ENCODE measurements at places on chromosomes 2 and 18. TPM values are rescaled to one million over a fixed set of nuclear protein-coding genes. Genes with fewer than 3 reads are reported as not detected.

Gene IL36A
- not detected for polyA plus RNA-seq

Gene LRRTM4
- not detected for polyA plus RNA-seq

Gene POTEC
- not detected for polyA plus RNA-seq

Gene MYL1
- not detected for polyA plus RNA-seq

Gene SCN7A
- polyA plus RNA-seq: 7.0 TPM

Gene ZNF396
- polyA plus RNA-seq: 0.78 TPM

Gene MGAT4A
- not detected for polyA plus RNA-seq

Gene ARHGAP28
- 38.2 TPM for polyA plus RNA-seq

Gene AFF3
- polyA plus RNA-seq: 17.9 TPM

Gene PROKR1
- not detected for polyA plus RNA-seq

GRCh38 chr2:109457794-109458193 lies 156.0 kb downstream of the SEPTIN10 start:
- no peak for DNase-seq

DNA sequence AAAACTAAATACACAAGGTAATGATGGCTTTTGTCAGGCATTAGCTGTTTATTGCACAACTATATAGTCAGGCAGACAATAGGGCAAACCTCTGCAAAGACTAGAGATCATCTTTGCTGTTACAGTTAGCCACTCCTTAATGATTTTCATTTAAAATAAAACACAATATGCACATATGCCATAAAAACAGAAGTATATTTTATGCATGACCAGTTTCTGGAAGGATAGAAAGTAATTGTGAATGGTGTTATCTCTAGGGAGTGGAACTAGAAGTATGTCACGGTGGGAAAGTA lies 102.0 kb downstream of the CHN1 start:
- DNase-seq: no peak

DNA sequence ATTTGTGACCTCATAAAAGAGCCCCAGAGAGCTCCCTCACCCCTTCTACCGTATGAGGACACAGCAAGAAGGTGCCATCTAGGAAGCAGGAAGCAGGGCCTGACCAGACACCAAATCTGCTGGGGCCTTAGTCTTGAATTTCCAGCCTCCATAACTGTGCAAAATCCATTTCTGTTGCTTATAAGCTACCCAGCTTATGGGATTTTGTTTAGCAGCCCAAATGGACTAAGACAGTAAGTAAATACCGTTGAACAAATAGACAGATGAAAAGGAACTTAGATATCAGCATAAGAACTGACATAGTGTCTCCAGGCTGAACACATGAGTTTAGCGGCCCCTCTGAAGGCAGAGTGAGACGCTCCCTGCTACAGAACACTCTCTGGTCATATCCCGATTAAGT lies 130.9 kb downstream of the UXS1 start:
- no peak for DNase-seq

DNA sequence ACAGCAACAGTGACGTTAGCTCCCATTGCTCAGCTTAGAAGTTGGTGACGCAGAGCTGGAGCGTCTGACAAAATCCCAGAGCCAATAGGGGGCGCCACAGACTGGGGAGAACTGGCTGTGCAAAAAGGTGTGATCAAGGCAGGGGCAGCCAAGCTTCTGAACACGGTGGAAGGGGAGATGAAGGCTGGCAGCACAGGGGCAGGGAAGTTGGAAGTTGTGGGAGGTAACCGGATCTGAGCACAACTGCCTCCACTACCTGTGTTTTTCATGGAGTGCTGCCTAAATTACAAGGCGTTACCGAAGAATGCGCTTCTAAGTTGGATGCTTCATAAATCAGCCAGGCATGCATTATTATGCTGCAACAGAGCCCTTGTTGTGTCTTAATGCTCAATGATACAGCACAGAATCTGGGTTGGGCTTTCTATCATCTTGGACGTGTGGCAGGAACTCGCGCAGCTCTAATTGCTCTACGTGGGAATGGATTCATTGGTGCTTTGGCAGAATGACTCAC lies 370.0 kb downstream of the SLC4A3 start:
- no peak for DNase-seq

- DNase-seq: no peak
Measured at GRCh38 chr2:164073101-164074074, 337.6 kb upstream of the FIGN start.

DNA sequence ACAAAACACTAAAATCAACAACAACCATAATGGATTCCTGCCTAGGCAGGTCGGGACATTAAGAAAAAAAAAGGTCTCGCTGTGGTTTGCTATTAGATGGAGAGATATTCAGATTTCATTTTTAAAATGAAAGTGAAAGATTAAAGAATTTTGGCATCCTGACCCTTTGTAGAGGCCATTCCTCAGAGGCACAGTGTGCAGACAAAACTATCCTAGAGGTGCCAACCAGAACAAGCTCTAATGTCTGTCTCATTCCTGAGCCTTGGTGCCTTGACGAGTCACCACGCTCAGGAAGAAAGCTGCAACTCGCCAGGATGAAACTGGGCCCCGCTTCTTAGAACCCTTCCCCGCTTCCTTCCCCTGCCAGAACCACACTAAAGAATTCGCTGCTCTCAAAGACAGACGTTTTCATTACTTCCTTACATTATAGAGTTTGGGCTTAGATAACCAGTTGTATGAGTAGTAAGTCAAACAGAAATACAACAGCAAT lies 156.0 kb downstream of the TGIF1 start:
- no peak for DNase-seq

GRCh38 chr2:16049406-16049805 lies 109.1 kb downstream of the MYCN start:
- no peak for DNase-seq

DNA sequence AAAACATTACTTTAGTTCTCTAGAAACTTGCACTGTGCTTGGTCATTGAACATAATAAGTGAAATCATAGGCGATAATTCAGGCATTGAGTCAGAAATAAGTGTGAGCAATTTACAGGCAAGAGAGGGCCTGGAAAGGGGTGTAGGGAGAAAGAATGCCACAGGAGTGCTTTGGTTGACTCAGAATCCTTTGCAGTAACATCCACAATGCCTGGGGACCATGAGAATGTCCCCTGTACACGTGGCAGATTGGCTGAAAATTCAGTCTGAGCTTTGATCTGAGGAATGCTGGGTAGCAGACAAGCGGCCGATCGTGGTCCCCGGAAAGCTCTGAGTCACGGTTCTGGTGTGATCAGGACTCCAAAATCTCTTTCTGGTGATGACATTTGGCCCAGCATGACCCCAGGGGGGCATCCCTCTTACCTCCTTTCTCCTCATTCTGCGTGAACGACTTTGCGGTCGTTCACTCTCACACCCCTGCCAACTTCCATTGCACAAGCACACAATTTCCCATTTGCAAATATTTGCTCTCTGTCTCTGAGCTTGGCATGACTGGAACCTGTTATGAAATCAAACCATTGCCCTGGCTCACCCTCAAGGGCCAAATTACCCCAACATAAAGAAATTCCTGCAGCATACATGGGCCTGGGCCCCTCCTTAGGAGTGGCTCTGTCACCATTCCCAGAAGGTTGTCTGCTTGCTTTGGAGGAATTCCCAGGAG lies 305.0 kb upstream of the EPAS1 start:
- DNase-seq: no peak

- DNase-seq: no peak
Measured at GRCh38 chr2:227630322-227630721, 13.0 kb downstream of the SCYGR4 start.

- DNase-seq: no peak
Measured at GRCh38 chr18:23738575-23738974, 49.3 kb downstream of the LAMA3 start.

DNA sequence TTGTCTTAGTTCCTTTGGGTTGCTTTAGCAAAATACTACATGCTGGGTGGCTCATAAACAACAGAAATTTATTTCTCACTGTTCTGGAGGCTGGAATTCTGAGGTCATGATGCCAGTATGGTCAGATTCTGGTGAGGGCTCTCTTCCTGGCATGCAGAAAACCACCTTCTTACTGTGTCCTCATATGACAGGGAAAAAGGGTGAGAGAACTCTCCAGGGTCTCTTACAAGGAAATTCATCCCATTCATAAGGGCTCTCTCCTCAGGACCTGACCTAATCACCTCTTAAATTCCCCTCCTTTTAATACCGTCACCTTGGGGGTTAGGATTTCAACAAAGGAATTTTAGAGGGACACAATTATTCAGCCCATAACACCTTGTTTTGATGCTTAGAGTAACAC lies 243.1 kb upstream of the TNP1 start:
- no peak for DNase-seq

- no peak for DNase-seq
Measured at GRCh38 chr2:55213822-55214221, 18.3 kb downstream of the CLHC1 start.

- no peak for DNase-seq
Measured at GRCh38 chr2:40343902-40344301, 108.0 kb downstream of the SLC8A1 start.

GRCh38 chr2:98478907-98479306 lies 34.2 kb downstream of the INPP4A start:
- DNase-seq: no peak

DNA sequence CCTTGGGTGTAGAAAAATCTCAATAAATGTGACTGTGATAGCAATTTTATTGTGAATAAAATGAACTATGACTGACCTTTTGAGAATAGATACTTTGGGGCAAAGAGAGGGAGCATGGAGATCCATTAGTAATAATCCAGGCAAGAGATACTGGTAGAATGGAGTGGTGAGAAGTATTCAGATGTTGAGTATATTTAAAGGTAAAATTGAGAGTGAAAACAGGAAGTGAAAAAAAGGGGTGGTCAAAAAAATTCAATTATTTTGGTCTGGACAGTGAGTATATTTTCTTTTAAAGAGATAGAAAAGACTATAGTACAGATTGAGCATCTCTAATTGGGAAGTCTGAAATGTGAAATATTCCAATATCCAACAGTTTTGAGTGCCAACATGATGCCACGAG lies 1515.6 kb upstream of the NXPH2 start:
- no peak for DNase-seq

- DNase-seq: peak; percentile 32
Measured at GRCh38 chr2:140643761-140644187, 1487.0 kb downstream of the LRP1B start.

DNA sequence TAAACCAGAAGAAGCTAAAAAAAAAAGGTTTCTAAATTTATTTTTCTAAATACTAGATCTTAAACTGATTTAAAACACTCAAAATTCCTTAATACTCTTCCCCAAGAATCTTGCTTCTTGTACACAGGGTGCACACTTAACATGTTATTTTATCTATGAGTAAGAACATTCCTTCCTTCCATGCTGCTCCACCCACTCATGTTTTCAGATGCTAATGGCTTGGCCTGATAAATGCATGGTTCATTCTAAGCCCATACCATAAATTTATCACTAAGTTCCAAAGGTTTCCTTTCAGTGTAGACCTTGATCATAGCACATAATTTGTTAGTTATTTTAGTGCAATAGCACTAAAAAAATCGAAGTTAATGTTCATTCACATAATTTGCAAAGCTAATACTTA lies 8.1 kb downstream of the FBXO48 start:
- DNase-seq: peak; percentile 27
